ENCODE measurements at places on chromosomes 12 and 14. TPM values are rescaled to one million over a fixed set of nuclear protein-coding genes. Genes with fewer than 3 reads are reported as not detected.
A peak's percentile ranks its signal among the peaks of the same experiment; 100 is the strongest.

DNA sequence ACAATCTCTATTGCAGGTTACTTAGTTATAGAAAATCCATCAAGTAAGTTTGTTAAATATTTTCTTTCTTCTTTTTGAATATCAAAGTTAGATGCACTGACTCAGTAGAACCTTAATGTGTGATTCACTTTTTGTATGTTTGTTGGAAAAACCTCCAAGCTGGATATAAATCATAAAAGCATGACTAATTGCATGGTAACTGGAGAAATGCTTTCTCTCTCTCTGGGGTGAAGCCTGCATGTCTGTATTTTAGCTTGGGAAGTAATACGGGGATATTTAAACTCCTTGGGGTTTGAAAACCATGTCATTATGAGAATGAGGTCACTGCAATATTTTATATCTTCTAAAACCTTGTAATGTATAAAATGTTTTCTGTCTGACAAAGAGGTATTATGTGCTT, 58.6 kb upstream of the MYF6 start:
- H3K27me3 ChIP-seq, result no peaks in the 10 kb centered on the region
- no peak for DNase-seq
- H3K4me3 ChIP-seq, result no peak overlapping the region
- peaks cover under 1% of the 10 kb centered on the region for H3K4me1 ChIP-seq
- H3K27ac ChIP-seq, result no peak overlapping the region

DNA sequence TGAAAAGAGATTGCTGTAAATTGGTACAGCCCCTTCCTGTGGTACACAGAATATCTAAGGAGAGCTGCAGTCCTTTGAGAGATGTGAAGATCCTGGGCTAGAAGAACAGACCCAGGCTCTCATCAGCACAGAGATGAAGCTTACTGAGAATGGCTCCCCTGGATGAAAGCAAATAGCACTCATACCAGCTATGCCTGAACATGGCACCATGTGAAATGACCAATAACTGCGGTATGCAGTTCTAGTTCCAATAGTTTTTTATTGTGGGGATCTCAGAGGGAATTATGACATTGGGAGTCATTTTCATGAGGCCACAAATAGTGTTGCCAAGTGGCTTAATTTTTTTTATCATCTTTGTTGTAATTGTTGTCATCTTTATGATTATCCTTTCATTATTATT, 15.4 kb upstream of the TRHDE start:
- no peak overlapping the region for H3K4me3 ChIP-seq
- H3K36me3 ChIP-seq, result no peaks in the 10 kb centered on the region
- no peaks in the 10 kb centered on the region for H3K27me3 ChIP-seq
- no peak overlapping the region for H3K27ac ChIP-seq
- H3K4me1 ChIP-seq, result no peaks in the 10 kb centered on the region

DNA sequence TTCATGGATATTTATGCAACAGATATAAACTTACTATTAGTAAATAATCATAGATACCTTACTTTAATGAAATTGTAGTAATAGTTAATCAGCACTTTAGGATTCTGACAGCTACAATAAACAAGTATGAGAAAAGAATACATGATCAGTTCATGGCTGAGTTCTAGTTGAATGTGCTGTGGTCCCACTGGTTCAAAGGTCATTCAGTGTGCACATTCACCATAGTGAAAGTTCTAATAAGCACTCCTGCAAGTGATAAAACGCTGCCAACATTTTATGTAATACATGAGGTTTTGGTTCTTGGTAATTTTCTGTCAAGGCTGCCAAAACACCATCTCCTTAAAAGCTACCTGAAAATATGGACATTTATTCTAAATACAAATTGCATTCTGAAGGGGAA, 92.6 kb downstream of the NUMB start:
- no peak for DNase-seq
- no peaks in the 10 kb centered on the region for H3K27me3 ChIP-seq
- no peak overlapping the region for H3K27ac ChIP-seq

RPGRIP1 gene
- 0.86 TPM for total RNA-seq

- DNase-seq, result no peak
- H3K27ac ChIP-seq, result no peak overlapping the region
- H3K36me3 ChIP-seq, result no peaks in the 10 kb centered on the region
- H3K4me3 ChIP-seq, result no peak overlapping the region
- H3K27me3 ChIP-seq, result no peaks in the 10 kb centered on the region
These were observed 191.1 kb upstream of the PRICKLE1 start for GRCh38 chr12:42780671-42781070.

GRCh38 chr12:91685917-91686316, 459.7 kb downstream of the BTG1 start:
- H3K27ac ChIP-seq, result no peak overlapping the region
- no peaks in the 10 kb centered on the region for H3K27me3 ChIP-seq
- H3K4me1 ChIP-seq, result no peaks in the 10 kb centered on the region
- no peak for DNase-seq

GRCh38 chr14:87901236-87901635, 91.7 kb downstream of the GALC start:
- H3K27ac ChIP-seq, result no peak overlapping the region
- H3K36me3 ChIP-seq, result no peaks in the 10 kb centered on the region
- DNase-seq, result no peak
- H3K27me3 ChIP-seq, result no peaks in the 10 kb centered on the region

SYNDIG1L gene
- total RNA-seq, result not detected

DNA sequence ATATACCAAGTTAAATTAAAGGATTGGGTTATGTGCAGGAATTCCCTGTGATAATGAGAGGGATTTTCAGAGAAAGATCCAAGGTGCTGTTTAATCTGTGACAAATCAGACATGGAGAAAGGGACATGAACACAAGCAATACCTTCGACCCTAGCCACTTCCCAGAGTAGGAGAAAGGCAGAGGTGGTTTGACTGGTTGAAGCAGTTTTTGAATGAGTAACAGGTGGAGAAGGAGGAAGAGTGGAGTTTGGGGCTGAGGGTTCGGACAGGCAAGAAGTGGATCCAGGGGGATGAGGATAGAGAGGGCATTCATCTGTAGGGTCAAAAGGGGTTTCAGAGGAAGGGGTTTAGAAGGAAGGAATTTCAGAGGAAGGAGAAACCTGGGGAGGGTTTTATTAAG, 27.4 kb upstream of the A2M start:
- no peak for DNase-seq
- no peaks in the 10 kb centered on the region for H3K4me1 ChIP-seq
- no peaks in the 10 kb centered on the region for H3K27me3 ChIP-seq
- no peak overlapping the region for H3K27ac ChIP-seq
- H3K36me3 ChIP-seq, result no peaks in the 10 kb centered on the region
- H3K4me3 ChIP-seq, result no peak overlapping the region

HOXC4 gene
- 9.6 TPM for total RNA-seq

GRCh38 chr14:85934886-85935254, 404.9 kb downstream of the FLRT2 start:
- no peak overlapping the region for H3K4me3 ChIP-seq
- no peak overlapping the region for H3K27ac ChIP-seq
- no peaks in the 10 kb centered on the region for H3K4me1 ChIP-seq

DNA sequence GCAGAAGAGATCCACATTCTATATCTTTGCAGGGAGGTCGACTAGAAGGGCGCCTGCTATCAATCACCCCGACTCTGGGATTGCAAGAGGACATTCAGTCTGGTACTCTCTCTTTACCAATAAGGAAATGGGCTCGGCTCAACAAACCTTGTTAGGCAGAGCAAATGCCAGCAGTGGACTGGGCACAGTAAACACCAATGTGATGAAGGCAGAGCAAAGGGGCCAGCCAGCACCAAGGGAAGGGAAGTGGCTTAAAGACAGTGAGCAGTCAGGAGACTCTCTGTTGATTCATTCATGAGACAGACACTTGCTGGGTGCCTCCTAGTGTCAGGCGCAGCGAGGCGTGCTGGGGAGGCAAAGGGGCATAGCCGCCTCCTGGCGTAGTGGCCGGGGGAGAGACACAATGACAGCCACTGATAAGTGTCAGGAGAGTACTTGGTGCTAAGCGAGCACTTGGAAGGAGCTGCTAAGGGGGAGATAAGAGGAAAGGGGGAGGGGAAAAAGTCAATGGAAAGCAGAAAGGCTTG, 34.1 kb downstream of the TMCC3 start:
- no peak overlapping the region for H3K27ac ChIP-seq
- no peak overlapping the region for H3K4me3 ChIP-seq
- H3K27me3 ChIP-seq, result no peaks in the 10 kb centered on the region
- no peak for DNase-seq
- H3K36me3 ChIP-seq, result no peaks in the 10 kb centered on the region

SNRPF gene
- 57.7 TPM for total RNA-seq

DNA sequence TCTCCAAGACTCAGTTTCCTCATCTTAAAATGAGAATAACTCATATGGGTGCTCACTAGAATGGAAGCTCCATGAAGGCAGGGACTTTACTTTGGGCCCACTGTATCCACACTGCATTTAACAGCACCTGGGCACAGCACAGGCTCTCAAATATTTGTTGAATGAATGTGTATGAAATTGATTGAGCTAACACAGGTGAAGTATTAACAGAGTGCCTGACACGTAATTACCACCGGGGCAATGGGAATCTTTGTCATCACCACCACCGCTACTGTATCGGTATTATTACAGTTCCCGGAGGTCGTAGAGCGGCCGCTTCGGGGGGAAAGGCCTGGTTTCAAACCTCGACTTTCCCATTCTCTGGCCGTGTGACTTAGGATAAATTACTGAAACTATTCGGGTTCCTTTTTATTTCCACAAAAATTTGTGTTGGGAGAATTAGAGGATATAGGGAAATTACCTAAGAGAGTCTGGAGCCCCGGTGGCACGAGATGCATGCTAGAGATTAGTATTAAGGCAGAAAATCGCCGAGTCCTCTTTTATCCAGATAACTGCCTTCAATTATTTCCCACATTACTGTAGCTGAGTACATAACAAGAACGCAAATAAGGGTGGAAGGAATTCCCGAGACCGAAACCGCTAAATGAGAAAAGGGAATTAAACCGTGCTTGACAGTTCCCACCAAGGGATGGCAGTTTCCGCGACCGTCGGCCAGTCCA, 1.0 kb upstream of the RIC8B start:
- peaks cover 22% of the 10 kb centered on the region for H3K4me1 ChIP-seq
- no peaks in the 10 kb centered on the region for H3K27me3 ChIP-seq
- peak overlapping the region; percentile 96 for H3K27ac ChIP-seq
- peak overlapping the region; percentile 87 for H3K4me3 ChIP-seq
- DNase-seq, result peak; percentile 12
- no peaks in the 10 kb centered on the region for H3K36me3 ChIP-seq

- H3K27me3 ChIP-seq, result no peaks in the 10 kb centered on the region
- no peak overlapping the region for H3K4me3 ChIP-seq
- no peak overlapping the region for H3K27ac ChIP-seq
- DNase-seq, result no peak
- no peaks in the 10 kb centered on the region for H3K4me1 ChIP-seq
- H3K36me3 ChIP-seq, result no peaks in the 10 kb centered on the region
These were observed 85.5 kb downstream of the PTPRB start for GRCh38 chr12:70551731-70552130.

MYO1H gene
- not detected for total RNA-seq

DNA sequence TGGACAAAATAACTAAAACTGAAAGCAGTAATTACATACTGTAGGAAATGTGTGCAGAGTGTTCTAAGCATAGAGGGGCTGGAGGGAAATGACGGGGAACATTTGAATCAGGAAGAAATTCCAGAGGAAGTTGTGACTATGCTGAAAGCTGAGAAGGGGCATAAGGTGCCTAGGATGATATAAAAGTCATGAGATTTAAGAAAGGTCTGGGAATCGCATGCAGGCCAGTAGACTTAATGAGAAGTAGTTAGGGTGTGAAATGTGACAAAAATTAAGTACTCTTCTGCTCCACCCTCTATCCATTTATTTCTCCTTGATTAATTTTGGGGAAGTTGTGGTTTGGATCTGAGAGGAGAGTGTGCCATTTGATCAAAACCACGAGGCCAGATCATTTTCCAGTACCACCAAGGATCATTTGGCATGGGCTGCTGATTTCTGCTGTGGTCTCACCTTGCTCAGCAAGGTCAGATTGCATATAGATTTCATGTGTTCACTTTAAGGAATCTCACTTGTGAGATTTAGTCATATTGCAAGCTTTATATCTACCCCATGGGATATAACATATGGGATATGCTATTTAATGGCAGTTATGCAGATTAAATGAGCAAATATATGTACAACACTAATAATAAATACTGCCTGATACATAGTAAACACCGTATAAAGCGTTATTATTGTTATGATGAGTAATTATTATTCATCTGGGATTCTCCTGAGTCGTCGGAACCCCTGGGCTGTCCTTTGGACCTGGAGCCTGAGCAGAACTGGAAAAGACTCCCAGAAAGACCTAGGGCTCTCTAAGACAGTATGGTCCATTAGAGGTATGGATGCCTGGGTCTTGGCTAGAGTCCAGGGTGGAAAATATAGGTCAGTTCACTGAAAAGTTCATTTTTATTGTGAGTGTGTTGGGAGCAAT, 72.3 kb downstream of the SRGAP1 start:
- H3K27me3 ChIP-seq, result no peaks in the 10 kb centered on the region
- no peak overlapping the region for H3K4me3 ChIP-seq
- no peaks in the 10 kb centered on the region for H3K36me3 ChIP-seq

GRCh38 chr12:62916632-62917425, 18.1 kb downstream of the PPM1H start:
- H3K4me1 ChIP-seq, result no peaks in the 10 kb centered on the region
- H3K36me3 ChIP-seq, result no peaks in the 10 kb centered on the region
- no peak overlapping the region for H3K27ac ChIP-seq
- no peak for DNase-seq
- H3K27me3 ChIP-seq, result no peaks in the 10 kb centered on the region

- H3K36me3 ChIP-seq, result no peaks in the 10 kb centered on the region
- H3K4me1 ChIP-seq, result peaks cover 96% of the 10 kb centered on the region
- H3K27me3 ChIP-seq, result no peaks in the 10 kb centered on the region
These were observed 37.3 kb downstream of the ACTN1 start for GRCh38 chr14:68941820-68942219.

DNA sequence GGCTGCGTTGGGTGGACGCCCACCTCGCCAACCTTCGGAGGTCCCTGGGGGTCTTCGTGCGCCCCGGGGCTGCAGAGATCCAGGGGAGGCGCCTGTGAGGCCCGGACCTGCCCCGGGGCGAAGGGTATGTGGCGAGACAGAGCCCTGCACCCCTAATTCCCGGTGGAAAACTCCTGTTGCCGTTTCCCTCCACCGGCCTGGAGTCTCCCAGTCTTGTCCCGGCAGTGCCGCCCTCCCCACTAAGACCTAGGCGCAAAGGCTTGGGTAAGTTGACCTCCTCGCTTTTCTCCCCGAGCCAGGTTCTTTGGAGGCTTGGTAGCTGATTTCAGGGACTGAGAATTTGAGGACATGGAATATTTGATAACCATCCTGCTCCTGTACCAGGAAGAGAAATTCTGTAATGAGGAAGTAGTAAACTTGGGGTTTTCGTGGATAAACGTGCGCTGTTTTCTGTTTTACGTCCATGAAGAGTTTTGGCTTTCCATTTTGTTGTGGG, 530 bp downstream of the APAF1 start:
- peak overlapping the region; percentile 85 for H3K4me3 ChIP-seq
- DNase-seq, result peak; percentile 31
- peaks cover 10% of the 10 kb centered on the region for H3K4me1 ChIP-seq
- H3K36me3 ChIP-seq, result peaks cover 25% of the 10 kb centered on the region
- peak overlapping the region; percentile 88 for H3K27ac ChIP-seq
- H3K27me3 ChIP-seq, result no peaks in the 10 kb centered on the region

DNA sequence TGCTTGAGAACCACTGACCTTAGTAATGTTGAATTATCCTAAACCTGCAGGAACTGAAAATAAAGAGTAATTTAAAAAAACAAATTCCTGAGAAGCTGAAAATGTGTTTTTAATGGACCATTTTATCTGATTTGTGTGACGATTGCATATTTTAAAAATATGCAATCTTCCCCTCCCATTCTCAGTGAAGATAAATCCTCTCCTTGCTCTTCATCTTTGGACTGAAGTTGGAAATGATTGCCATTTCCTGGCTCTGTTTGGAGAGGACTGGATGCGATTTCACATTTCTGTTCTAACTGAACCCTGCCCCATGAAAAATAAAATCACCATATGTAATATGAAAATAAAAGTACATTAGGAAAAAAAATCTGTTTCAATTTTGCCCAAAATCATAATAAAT, 216.3 kb downstream of the SLC6A15 start:
- H3K4me3 ChIP-seq, result no peak overlapping the region
- H3K27me3 ChIP-seq, result no peaks in the 10 kb centered on the region
- no peak overlapping the region for H3K27ac ChIP-seq
- DNase-seq, result no peak

All from A673 (cell line).